Caco-2 (cell line): ENCODE measurements at places on chromosomes 5 and 9. TPM values are rescaled to one million over a fixed set of nuclear protein-coding genes. Genes with fewer than 3 reads are reported as not detected.
A peak's percentile ranks its signal among the peaks of the same experiment; 100 is the strongest.

GRCh38 chr5:64384765-64385164 lies 121.0 kb upstream of the RGS7BP start:
- peak; percentile 37 for DNase-seq

DNA sequence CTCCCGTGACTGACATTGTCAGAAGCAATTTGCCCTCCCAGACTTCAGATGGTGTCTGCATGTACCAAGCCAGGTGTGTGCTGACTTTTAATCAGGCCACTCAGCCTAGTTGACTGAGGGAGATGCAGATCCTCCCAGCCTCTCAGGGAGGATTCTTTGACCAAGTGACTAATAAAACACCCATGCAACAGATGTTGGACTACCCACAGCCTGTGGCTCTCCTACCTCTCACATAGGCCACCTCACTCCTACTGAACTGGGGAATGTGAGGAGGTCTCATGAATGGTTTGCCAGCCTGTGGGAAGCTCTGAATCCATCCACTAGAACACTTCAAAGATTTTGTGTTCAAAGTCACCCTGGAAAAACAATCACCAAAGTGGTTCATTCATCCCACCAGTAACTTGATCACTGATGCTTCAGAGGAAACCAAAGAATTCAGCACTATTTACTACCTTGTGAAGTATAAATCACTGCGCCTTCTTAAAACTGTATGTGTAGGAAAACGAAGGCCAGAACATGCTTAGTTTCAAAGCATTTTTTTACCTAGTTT lies 80.1 kb downstream of the ESM1 start:
- no peak for DNase-seq

- DNase-seq, result no peak
Observed at GRCh38 chr9:117521293-117521692, 106.4 kb upstream of the ASTN2 start.

DNA sequence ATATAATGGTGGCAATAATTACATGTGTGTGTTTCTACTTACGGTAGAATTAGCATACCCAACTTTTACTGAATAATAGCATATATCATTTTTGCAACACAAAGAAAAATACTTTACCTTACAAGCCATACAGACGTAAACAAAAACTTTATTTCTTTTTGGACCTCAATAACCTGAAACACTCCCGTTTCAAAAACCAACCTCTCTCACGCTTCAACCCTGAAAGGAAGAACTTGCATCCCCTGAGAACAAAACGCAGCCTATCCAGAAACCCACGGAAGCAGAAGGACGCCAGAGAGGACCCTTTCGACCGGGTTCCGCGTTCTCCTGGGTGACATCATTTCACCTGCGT lies at the start of gene RNF38:
Gene RNF38, minus strand, starts transcription at position 290 of the 352 bp plus-strand sequence. Its CDS starts 161 bp downstream, at position 129.
- no peak for DNase-seq

GRCh38 chr5:88683506-88684135 lies 199.4 kb downstream of the MEF2C start:
- DNase-seq, result peak; percentile 34

- no peak for DNase-seq
Observed at GRCh38 chr5:87430863-87431457, 18.2 kb upstream of the CCNH start.

Gene TLX3
- total RNA-seq, result not detected in 2 replicates

Gene EQTN
- total RNA-seq, result not detected in 2 replicates
